ENCODE measurements at places on chromosomes 3 and 15.

DNA sequence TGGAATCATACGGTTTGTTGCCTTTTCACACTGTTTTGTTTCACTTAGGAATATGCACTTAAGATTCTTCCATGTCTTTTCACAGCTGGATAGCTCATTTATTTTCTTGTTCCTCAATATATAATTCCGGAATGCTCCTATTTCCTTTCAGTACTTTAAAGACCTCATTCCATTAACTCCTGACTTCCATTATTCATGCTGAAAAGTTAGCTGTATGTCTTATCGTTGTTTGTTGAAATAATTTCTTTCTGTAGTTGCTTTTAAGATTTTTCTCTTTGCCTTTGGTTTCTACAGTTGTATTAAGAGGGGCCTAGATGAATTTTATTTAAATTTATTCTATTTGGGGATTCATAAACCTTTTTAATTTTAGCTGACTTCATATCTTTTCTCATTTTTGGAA lies 122.2 kb downstream of the ANXA2 start:
- no peak for DNase-seq

DNA sequence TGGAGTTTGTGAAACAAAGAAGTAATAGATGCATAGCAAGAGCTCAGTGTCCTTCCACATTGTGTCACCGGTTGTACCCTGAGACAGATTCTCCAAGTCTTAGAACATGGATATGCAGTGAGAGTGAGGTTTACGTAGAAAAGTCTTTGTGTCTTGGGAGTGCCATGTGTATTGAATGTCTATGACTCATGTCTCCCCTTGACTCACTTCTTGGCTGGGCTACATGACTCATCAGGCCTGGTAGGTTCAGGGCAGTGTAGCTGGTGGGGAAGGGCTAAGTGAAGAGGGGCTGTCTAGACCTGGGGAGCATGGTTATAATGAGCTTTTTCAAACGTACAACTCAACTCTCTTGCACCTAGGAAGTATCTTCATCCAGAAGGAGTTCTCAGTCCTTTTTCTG lies 167.4 kb downstream of the GAP43 start:
- peak; percentile 44 for DNase-seq

DNA sequence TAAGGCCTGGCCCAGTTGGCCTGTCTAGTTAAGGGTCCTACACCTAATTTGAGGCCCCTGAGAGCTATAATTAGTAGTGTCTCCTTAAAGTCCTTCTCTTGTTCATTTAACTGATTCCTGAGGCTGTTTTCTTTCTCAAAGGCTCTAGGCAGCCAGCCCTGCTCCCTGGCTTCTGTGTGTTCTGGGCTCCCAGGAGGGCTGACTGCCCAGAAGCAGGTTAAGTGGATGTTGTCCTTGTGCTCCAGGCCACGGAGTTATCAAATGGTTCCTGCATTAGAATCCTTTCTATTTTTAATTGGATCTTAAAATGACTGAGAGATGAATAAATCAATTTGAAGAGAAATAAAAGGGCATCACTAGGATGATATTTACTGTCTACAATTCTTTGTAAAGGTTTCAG lies 140.0 kb downstream of the SNRK start:
- DNase-seq = no peak

- peak; percentile 1 for DNase-seq
Measured at GRCh38 chr3:100400419-100400779, 490 bp downstream of the TOMM70 start.

DNA sequence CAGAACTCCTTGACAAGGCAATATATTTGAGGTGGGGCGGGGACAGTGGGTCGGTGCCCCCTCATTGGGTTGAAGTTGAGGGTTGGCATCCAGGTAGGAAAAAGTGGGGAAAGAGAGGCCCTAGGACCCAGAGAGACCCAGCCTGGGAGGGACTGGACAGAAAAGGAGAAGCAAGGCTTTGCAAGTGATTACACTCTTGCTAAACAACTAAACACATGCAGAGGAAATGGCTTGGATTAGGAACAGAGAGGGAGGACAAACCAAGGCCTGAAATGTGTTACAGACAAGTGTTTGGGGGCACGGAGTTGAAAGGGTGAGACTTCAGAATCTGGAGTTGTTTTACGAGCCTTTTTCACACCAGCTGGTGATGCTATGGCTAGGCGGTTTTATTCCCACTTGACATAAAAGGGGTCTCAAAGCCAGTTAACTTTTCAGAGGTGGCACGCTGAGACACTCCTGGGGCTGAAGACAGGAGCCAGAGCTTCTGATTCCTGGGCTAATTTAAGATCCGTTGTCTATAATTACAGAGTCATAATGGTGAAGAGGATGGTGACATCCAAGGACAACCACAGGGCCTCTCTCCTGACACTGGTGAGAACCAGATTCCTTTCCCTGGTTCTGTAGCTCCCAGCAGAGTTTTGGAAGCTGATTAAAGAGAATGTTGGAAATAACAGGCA lies 7.7 kb upstream of the KCTD6 start:
- no peak for DNase-seq

DNA sequence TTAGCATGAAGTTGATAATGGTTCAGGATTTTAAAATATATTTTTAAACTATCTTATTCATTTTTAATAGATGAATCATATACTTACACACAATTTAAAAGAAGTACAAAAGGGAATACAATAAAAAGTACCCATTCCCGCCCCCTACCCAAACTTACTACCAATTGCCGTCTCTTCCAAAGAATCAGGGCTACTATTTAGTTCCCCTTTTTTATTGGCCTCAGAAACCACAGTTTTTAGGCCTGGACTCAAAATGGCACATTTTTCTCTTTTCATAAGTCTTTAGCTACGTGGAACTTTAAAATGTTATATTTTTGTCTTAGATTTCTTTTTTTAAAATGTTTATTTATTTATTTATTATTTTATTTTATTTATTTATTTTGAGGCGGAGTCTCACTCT lies 18.0 kb downstream of the LRRK1 start:
- DNase-seq = no peak

DNA sequence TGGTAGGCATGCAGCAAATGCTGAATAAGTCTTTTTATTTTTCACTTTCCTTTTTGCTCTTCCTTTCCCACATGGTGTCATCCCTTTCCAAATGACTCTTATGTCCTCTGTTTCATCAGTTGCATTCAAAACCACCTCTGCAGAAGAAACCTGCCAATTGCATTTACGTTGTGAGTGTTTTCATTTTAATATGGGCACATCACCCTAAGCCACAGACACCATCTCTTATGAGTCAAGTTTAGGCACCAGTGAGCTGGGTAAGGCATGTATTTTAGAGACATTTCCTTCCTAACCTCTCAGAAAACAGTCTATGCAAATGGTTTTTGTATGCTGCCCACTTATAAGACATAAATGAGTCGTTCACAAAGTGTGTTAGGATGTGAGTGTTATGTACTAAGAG lies 223.3 kb upstream of the ADAMTS9 start:
- DNase-seq = no peak

- DNase-seq = no peak
Measured at GRCh38 chr3:59424268-59425010, 374.6 kb upstream of the CFAP20DC start.

GRCh38 chr15:95922431-95922830 lies 408.1 kb upstream of the NR2F2 start:
- no peak for DNase-seq

GRCh38 chr15:58994906-58995453 lies 7.5 kb downstream of the RNF111 start:
- DNase-seq = no peak

GRCh38 chr3:14863333-14864100 lies 44.8 kb downstream of the FGD5 start:
- no peak for DNase-seq

DNA sequence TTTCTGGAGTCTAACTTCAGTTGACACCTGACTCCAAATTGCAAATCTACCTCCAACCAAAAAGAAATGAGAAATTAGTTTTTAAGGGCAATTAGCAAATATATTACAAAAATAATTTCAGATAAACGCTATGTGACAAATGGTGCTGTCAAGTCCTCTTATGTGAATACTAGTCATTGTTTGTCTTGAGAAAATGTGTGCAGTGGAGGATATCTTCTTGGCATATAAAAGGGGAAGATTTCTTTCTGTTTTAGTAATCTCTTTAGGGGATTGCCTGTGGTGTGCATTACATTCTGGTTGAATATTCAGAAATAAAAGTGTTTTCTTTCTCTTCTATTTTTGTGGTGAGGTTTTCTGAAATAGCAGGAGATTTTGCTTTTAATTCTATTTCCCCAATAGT lies 3.0 kb upstream of the GCSAM start:
- no peak for DNase-seq

DNA sequence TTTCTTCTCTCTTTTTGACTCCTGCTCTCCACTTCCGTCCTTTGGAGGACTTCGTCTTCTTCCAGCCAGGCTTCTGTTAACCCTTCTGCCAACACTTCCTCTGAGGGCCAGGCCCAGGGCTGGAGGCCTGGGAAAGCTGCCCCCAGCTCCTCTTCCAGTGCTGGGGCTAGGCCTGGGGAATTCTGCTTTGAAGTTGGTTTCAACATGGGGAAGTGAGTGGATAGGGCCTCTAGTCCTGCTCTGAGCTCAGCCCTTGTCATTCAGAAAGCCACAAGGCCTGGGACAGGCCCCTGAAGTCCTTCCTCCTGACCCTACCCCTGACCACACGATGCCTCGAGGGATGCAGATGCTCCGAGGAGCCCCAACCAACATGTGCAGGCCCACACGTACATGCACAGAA lies 53.9 kb upstream of the HERC1 start:
- no peak for DNase-seq

- no peak for DNase-seq
Measured at GRCh38 chr3:50574444-50574831, 5.1 kb downstream of the HEMK1 start.

- DNase-seq = no peak
Measured at GRCh38 chr3:129644836-129645235, 38.4 kb upstream of the PLXND1 start.

DNA sequence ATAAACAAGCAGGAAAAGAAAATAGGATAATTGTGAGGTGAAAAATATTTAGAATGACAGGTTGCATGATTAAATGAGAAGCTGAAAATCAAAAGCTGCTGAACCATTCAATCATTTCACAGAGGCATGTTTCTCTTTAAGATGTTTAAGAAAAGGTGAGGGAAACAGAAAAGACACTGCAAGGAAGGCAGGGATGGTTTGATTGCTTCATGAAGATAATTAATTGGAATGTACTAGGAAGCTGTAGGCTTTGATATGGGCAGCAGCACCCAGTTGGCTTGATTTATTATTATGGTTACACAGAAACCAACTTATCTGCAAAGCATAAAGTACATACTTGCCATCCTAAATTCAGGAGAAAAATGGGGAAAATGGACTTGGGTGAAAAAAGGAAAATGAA lies 234.6 kb downstream of the SUCLG2 start:
- no peak for DNase-seq

DNA sequence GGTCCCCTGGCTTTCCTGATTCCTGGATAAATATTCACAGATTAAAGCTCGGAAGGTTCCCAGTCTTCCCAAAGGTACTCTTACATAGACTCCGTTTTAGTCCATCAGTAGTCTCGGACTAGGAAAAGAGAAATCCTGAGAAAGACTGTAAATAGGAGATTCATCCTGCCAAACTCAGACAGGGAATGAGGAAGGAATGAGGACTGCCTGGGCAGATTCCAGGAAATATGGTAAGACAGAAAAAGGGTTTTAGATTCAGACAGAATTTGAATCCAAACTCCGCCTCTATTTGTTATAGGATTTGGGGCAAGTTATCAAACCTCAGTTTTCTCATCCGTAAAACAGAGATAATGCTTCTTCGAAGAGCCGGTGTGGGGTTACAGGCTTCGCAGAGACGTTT lies 77.8 kb upstream of the VGLL4 start:
- no peak for DNase-seq

DNA sequence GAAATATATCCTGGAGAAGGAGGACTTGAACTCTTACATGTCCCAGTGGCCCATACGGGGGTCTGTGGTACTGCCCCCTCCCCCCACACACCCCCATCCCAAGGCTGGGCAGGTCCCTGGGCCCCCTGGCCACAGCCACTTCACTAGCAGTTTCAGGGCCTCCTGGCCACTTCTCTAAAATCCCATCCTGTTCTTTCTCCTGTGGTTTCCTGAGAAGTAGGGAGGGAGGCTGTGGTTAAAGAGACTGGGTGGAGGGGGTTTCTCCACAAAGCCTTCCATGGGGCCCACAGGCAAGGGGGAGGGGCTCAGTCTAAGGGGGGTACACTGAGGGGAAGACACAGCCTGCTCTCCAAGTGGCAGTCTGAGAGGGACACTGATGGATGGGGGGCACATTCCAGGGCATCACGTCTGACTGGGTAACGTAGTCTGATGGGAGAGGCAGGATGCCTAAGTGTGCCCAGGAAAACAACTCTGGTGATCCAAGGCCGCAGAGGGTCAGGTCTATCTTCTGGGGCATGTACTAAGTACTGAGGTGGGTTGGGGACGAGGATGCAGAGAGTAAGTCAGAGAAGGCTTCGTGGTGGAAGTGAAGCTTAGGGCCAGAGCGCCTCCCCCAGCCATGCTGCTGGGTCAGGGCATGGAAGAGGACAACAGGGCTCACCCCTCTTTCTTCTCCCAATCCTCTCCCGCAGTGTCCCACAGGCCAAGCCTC lies 48.0 kb upstream of the C15orf39 start:
- DNase-seq = no peak

GRCh38 chr15:24292837-24293236 lies 382.7 kb upstream of the NPAP1 start:
- DNase-seq = no peak

DNA sequence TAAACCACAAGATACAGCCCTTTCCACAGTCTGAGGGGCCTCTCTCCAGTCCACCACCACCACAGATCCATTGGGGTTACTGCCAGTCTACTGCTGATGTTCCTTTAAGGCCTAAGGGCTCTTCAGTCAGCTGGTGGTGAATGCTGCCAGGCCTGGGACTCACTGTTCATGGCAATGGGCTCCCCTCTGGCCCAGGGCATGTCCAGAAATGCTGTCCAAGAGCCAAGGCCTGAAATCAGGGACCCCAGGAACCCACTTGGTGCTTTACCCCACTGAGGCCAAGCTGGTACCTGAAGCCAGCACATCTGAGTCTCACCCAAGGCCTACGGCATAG lies 128.6 kb upstream of the CBLB start:
- DNase-seq = no peak

DNA sequence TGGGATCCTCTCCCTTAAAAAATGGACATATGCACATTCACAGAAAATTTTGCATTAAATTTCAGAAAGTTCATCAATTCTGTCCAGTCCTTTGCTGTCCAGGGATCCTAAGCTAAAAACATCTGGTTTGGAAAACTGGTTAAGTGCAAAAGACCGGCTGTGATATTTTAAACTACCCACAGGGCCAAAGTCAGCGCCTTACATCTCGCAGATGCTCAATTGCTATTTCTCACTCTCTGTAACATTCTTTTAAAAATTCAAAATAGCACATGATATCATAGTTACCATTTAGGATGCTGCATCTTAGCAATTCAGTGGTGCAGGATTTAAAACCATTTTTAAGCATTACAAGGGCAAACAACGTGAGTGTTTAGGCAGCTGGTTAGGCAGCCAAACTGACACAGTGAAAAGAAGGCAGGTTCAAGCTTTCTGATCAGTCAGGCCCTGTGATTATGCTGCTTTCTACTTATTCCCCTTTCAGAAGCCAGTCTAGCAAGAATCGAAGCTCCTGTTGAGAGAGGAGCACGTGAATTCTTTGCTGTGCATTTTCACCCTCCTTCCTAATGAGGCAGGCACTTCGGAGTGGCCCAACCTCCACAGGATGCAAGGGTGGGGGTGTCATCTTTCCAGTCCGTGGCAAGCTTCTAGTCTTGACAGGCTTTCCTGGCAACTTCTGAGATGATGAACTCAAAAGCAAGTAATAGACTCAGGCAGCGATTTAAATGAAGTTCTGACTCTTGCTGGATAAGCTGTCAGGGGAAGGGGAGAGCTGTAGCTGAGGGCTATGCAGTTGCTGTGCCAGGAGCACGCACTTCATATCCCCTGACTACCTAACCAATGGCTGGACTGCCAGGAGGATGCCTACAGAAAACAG lies 8.8 kb downstream of the PRICKLE2 start:
- DNase-seq = no peak

GRCh38 chr15:75091814-75092213 lies 68.4 kb downstream of the PPCDC start:
- no peak for DNase-seq

Data from stimulated activated CD8-positive, alpha-beta memory T cell treated with anti-CD3 and anti-CD28 coated beads, Interleukin-12 subunit alpha, Interleukin-12 subunit beta, amount 100 ng/mL, for 1 hour (primary cell).